Activated CD4-positive, alpha-beta memory T cell treated with anti-CD3 and anti-CD28 coated beads for 36 hours (primary cell): ENCODE measurements at places on chromosomes 13 and 19. TPM values are rescaled to one million over a fixed set of nuclear protein-coding genes. Genes with fewer than 3 reads are reported as not detected.

The DOCK9 gene
- total RNA-seq = 59.0 TPM

The RASL11A gene
- total RNA-seq = 4.8 TPM

The PLA2G4C gene
- total RNA-seq = 12.4 TPM

The LRRC63 gene
- total RNA-seq = 0.63 TPM

DNA sequence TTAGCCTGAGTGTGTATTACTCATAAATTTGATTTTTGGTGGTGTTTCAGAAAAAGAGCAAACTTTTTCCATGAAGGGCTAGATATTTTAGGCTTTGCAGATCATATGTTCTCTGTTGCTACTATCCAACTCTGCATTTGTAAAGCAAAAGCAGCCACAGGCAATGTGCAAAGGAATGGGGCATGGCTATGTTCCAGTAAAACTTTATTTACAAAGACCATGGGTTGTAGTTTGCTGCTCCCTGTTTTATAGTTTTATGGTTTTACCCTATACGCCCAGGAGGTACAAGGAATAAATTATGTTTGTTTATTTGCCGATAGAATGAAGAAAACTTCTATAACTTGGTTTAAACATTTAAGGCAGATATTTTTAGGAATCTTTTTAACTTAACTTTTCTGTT, 23.6 kb downstream of the IFT88 start:
- no peak overlapping the region for H3K4me3 ChIP-seq
- no peak overlapping the region for H3K27ac ChIP-seq
- H3K27me3 ChIP-seq = no peaks in the 10 kb centered on the region
- no peak for DNase-seq

- H3K4me3 ChIP-seq = no peak overlapping the region
- peaks cover 9% of the 10 kb centered on the region for H3K4me1 ChIP-seq
- DNase-seq = no peak
- H3K27me3 ChIP-seq = peaks cover 8% of the 10 kb centered on the region
- H3K27ac ChIP-seq = no peak overlapping the region
Observed at GRCh38 chr19:31257426-31258130, 91.7 kb downstream of the TSHZ3 start.

- H3K27ac ChIP-seq = no peak overlapping the region
- no peak for DNase-seq
- no peaks in the 10 kb centered on the region for H3K27me3 ChIP-seq
- no peaks in the 10 kb centered on the region for H3K36me3 ChIP-seq
- H3K4me1 ChIP-seq = no peaks in the 10 kb centered on the region
- no peak overlapping the region for H3K4me3 ChIP-seq
Observed at GRCh38 chr13:59877933-59878332, 285.8 kb downstream of the DIAPH3 start.

DNA sequence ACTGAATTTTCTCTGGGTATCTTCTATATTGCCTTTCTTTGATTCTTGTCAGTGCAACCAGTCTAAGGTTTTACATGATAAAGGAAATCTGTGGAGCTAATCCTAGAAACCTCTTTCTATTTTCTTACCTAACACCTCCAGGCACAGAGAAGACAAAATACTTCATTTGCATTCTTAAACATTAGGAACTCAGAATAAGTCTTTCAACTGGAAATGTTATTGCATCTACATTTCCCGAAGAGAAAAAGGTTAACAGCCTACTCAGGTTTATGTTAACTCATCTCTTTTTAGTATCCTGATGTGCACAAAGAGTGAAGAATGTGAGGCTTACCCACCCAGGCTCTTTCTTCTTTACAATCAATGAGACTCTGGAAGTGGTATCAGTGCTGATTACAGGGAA, 106.7 kb downstream of the PCCA start:
- H3K36me3 ChIP-seq = no peaks in the 10 kb centered on the region
- H3K27me3 ChIP-seq = no peaks in the 10 kb centered on the region
- H3K27ac ChIP-seq = no peak overlapping the region
- no peaks in the 10 kb centered on the region for H3K4me1 ChIP-seq

DNA sequence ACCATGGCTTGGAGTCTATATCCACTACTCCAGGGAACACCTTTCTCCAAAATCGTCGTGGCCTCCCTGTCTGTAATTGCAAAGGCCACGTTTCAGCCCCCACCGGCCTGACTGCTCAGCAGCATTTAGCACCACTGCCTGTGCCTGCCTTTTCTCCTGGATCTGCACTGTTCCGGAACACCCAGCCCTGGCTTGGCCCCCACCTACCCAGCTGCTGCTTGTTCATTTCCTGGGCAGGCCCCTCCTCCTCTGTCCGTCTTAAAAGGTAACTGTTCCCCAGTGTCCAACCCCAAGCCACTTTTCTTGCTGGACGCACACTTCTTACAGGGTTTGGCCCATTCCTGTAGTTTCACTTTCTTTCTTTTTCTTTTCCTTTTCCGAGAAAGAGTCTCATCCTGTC, 8.5 kb upstream of the SYT5 start:
- no peaks in the 10 kb centered on the region for H3K36me3 ChIP-seq
- peaks cover 13% of the 10 kb centered on the region for H3K27me3 ChIP-seq
- no peak overlapping the region for H3K27ac ChIP-seq
- no peak for DNase-seq
- no peaks in the 10 kb centered on the region for H3K4me1 ChIP-seq

- H3K27ac ChIP-seq = no peak overlapping the region
- peaks cover 22% of the 10 kb centered on the region for H3K27me3 ChIP-seq
- peak; percentile 52 for DNase-seq
- H3K36me3 ChIP-seq = peaks cover 4% of the 10 kb centered on the region
- no peak overlapping the region for H3K4me3 ChIP-seq
Observed at GRCh38 chr19:55452749-55453346, 8.6 kb downstream of the ISOC2 start.

- DNase-seq = no peak
- peaks cover 16% of the 10 kb centered on the region for H3K4me1 ChIP-seq
- no peaks in the 10 kb centered on the region for H3K36me3 ChIP-seq
- no peak overlapping the region for H3K27ac ChIP-seq
- H3K4me3 ChIP-seq = no peak overlapping the region
Observed at GRCh38 chr19:44718441-44719261, 19.7 kb downstream of the CEACAM16 start.

DNA sequence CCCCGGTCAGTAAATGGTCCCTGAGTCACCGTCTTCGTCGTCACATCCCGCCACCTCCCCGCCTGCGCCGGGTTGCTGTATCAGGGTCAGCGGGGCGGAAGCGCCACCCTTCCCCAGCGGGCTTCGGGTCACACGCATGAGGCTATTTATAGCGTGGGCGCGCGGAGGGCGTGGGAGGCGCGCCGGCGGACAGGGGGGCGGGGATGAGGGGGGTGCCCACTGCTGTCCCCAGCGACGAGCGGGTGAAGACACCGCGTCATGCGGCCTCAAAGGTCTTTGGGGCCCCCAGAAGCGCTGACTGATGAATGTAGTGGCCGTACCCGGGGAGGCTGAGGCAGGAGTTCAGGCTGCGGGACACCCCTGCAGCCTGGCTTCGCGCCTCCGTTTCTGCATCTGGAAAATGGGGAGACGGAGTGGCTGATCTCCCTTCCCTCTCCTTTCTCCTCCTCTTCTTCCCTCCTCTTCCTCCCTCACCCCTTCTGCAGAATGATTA, 7.9 kb downstream of the UNC13A start:
- H3K27ac ChIP-seq = no peak overlapping the region
- peak overlapping the region; percentile 35 for H3K4me3 ChIP-seq
- peak; percentile 76 for DNase-seq
- H3K27me3 ChIP-seq = peaks cover 50% of the 10 kb centered on the region

DNA sequence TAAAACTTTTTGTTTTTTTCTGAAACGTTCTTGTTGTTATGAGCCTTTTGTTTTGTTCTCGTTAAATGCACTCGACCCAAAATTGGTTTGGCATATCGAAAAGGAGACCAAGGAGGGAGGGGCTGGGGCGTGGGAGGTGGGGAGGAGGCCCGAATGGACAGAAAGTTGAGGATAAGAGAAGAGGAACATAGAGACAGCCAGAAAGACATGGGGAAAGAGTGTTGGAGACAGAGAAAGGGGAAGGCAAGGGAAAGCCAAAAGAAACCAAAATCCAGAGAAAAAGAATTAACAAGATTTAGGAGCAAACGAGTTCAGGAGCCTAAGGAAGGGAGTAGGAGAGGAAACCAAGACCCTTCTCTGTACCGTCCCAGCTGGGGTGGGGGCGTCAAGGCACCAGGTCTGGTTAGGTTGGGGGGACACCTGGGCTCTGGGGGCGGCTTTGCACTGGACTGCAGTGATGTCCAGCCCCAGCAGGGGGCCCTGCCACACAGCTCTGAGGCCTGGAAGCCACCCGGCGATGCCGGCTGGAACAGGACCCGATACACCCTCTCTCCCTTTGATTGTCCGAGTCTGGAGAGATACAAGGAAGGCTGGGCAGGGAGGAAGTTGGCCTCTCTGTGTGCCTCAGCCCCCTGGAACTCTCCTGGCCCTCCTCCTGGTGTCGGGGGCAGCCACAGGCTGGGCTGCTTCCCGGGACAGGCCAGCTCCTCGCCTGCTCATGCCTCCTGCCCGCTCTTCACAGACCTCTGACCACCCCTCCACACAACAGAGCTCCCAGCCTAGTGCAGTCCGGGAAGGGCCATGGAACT, 11.6 kb upstream of the ASF1B start:
- no peaks in the 10 kb centered on the region for H3K27me3 ChIP-seq
- H3K36me3 ChIP-seq = peaks cover under 1% of the 10 kb centered on the region
- no peak overlapping the region for H3K4me3 ChIP-seq
- DNase-seq = peak; percentile 73

- H3K27ac ChIP-seq = no peak overlapping the region
- no peaks in the 10 kb centered on the region for H3K4me1 ChIP-seq
- no peaks in the 10 kb centered on the region for H3K27me3 ChIP-seq
- H3K4me3 ChIP-seq = no peak overlapping the region
- peak; percentile 48 for DNase-seq
Observed at GRCh38 chr13:26037302-26037701, 14.5 kb downstream of the SHISA2 start.

DNA sequence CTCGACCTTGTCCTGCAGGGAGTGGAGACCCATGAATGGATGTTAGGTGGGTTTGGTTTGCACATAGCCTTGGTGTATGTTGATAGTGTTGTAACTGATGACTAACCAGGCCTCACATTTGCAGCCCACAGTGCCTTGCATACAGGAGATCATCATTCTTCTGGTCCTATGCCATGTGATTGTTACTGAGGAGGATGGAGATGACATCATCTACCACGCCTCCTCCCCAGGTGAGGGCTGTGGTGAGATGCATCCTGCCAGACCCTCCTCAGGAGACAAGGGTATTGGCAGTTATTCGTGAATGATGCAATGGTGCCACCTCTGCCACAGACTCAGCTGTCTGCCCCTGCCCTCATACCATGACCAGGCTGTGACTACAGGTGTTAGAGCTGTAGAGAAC, 1294.1 kb downstream of the UQCRFS1 start:
- no peaks in the 10 kb centered on the region for H3K4me1 ChIP-seq
- H3K4me3 ChIP-seq = no peak overlapping the region
- DNase-seq = no peak
- H3K27me3 ChIP-seq = no peaks in the 10 kb centered on the region
- H3K36me3 ChIP-seq = no peaks in the 10 kb centered on the region

- H3K36me3 ChIP-seq = no peaks in the 10 kb centered on the region
- H3K4me3 ChIP-seq = no peak overlapping the region
- no peaks in the 10 kb centered on the region for H3K4me1 ChIP-seq
Observed at GRCh38 chr13:101755228-101755887, 302.9 kb downstream of the ITGBL1 start.

DNA sequence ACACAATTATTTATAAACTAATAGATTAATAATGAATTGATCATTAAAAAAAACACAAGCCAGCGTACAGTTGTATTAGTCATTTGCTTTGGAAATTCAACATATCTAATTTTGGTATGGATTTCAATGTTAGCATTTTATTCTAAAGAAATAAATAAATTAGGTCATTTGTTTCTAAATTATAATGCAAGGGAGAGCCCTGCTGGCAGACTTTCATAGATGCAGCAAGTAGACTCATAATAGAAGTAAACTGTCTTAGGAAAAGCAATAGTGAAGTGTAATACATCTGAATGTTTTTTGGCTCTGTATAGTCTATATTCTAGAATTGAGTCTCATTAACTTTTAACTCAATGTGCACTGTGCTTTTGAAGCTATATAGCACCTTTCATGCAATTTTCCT, 982.4 kb upstream of the MIR17HG start:
- no peaks in the 10 kb centered on the region for H3K27me3 ChIP-seq

DNA sequence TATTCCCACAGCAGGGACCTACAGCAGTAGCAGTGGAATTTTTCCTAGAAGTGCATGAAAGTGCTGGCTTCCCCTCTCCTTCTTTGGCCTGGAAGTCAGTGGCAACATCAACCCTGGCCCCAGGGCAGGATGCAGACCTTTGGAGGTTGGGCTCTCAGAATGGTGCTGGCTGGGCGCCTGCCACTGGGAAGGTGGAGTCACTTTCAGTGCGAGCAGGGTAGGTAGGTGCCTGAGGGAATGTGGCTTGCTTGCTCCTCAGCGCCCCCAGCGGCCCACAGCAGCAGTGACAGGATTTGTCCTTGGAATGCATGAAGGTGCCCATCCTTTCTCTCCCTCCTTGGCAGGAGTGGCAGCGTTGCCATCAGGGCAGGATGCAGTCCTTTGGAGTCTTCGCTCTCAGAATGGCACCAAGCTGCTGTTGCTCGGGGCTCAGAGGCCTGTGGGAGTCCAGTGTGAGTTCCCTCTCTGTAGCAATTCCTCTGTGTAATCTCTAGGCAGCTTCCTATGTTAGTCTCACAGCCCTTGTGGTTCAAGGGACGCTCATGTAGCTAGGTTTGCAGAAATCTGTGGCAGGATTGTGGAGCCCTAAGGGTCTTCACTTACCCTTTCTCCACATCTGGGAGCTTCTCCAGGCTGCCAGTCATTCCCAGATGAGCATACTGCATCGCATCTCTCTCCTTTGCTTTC, 354.4 kb upstream of the DACH1 start:
- H3K4me3 ChIP-seq = no peak overlapping the region
- no peak overlapping the region for H3K27ac ChIP-seq
- H3K36me3 ChIP-seq = no peaks in the 10 kb centered on the region
- H3K4me1 ChIP-seq = no peaks in the 10 kb centered on the region
- no peak for DNase-seq
- no peaks in the 10 kb centered on the region for H3K27me3 ChIP-seq

DNA sequence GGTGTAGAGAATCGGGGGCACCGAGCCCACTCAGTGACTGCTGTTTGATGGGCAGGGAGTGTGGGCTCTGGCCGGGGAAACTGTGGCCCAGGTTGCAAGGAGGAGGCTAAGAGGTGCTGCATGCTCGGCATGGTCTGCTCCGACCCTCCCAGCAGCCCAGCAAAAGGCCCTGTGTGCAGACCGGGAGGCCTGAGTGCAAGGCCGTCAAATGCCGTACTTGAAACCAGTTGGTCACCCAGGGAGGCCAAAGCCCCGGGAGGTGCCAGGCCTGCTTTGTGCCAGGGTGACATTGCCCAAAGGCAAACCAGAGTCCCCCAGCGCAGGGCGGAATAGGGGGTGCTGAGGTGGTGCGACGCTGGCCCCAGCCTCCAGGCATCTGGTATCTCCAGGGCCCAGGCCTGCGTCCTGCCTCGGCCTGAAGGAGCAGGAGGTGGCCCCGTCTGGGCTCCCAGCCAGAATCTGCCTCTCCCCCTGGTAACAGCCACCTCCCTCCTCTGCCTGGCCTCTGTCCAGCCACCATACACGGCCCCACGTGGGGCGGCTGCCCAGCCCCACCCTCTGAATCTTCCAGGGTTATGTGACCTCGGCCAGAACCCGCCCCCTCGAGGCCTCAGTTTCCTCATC, 4.0 kb downstream of the PIK3R2 start:
- no peak for DNase-seq
- no peaks in the 10 kb centered on the region for H3K36me3 ChIP-seq
- H3K27me3 ChIP-seq = no peaks in the 10 kb centered on the region
- H3K4me1 ChIP-seq = peaks cover 16% of the 10 kb centered on the region
